ENCODE measurements at places on chromosomes 7 and 10. TPM values are rescaled to one million over a fixed set of nuclear protein-coding genes. Genes with fewer than 3 reads are reported as not detected.

GRCh38 chr10:34748767-34749166, 66.3 kb downstream of the PARD3 start:
- no peak overlapping the region for H3K4me3 ChIP-seq
- H3K27ac ChIP-seq: no peak overlapping the region
- no peaks in the 10 kb centered on the region for H3K36me3 ChIP-seq
- H3K27me3 ChIP-seq: no peaks in the 10 kb centered on the region
- no peak for DNase-seq
- H3K4me1 ChIP-seq: peaks cover 3% of the 10 kb centered on the region

GRCh38 chr7:13894377-13894776, 95.1 kb downstream of the ETV1 start:
- H3K36me3 ChIP-seq: peaks cover 1% of the 10 kb centered on the region
- no peaks in the 10 kb centered on the region for H3K4me1 ChIP-seq
- H3K4me3 ChIP-seq: no peak overlapping the region
- H3K27me3 ChIP-seq: no peaks in the 10 kb centered on the region
- H3K27ac ChIP-seq: no peak overlapping the region
- no peak for DNase-seq

ZNF487 gene
- 2.5 TPM for total RNA-seq

DNA sequence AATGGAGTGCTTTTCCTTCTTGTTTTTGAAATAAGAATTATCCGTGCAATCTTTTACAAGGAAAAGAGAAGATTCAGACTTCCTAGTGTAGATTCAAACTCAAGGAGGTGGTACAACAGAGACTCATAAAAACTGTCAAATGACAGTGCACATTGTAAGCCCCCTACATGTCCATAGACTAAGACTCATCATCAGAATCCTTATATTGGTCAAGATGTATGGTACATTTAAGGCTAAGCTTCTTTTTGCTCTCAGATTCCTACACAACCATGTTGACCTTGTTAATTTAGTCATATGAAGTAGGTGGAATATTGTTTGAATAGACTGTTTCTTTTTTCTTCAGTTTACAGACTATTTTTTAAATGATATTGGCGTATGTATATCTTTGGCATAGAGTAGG, 11.6 kb downstream of the CD36 start:
- H3K36me3 ChIP-seq: no peaks in the 10 kb centered on the region
- no peak for DNase-seq
- no peaks in the 10 kb centered on the region for H3K27me3 ChIP-seq
- no peak overlapping the region for H3K4me3 ChIP-seq

NOS3 gene
- total RNA-seq: 0.28 TPM

PLAU gene
- total RNA-seq: 115 TPM

- H3K27me3 ChIP-seq: peaks cover 7% of the 10 kb centered on the region
- no peak for DNase-seq
- H3K4me1 ChIP-seq: peaks cover 1% of the 10 kb centered on the region
- peaks cover 10% of the 10 kb centered on the region for H3K36me3 ChIP-seq
Observed at GRCh38 chr10:71750124-71750841, 23.0 kb downstream of the VSIR start.

- H3K27ac ChIP-seq: no peak overlapping the region
- H3K4me1 ChIP-seq: no peaks in the 10 kb centered on the region
- no peak for DNase-seq
- no peaks in the 10 kb centered on the region for H3K36me3 ChIP-seq
Observed at GRCh38 chr10:90051474-90051873, 350.1 kb downstream of the KIF20B start.

DNA sequence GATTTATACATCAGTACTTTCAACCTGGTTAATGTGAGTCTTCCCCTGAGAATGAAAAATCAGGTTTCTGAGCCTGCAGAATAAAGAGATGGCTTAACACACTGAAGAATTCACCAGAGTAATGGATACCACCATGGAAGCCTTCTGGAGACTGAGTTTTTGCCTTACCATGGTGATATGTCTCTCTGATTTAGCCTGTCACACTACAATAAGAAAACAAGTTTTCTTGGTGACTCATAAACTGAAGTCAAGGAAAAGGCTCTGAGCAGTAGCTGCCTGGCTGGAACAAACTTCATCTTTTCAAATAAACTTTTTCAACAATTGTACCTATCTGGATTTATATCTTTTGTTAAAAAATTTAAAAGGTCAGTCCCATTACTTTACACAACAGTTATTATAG, 229.0 kb downstream of the PRPF18 start:
- H3K36me3 ChIP-seq: no peaks in the 10 kb centered on the region
- DNase-seq: peak; percentile 82
- peaks cover 8% of the 10 kb centered on the region for H3K4me1 ChIP-seq
- no peak overlapping the region for H3K27ac ChIP-seq
- H3K27me3 ChIP-seq: no peaks in the 10 kb centered on the region
- H3K4me3 ChIP-seq: no peak overlapping the region

GRCh38 chr7:17633067-17633466, 307.2 kb downstream of the SNX13 start:
- H3K36me3 ChIP-seq: no peaks in the 10 kb centered on the region
- H3K27ac ChIP-seq: no peak overlapping the region
- H3K4me3 ChIP-seq: no peak overlapping the region
- no peaks in the 10 kb centered on the region for H3K27me3 ChIP-seq
- no peaks in the 10 kb centered on the region for H3K4me1 ChIP-seq

- H3K27ac ChIP-seq: no peak overlapping the region
- no peak overlapping the region for H3K4me3 ChIP-seq
- H3K4me1 ChIP-seq: no peaks in the 10 kb centered on the region
- no peak for DNase-seq
- H3K36me3 ChIP-seq: no peaks in the 10 kb centered on the region
Observed at GRCh38 chr10:123550675-123551096, 115.5 kb upstream of the GPR26 start.

- no peaks in the 10 kb centered on the region for H3K27me3 ChIP-seq
- H3K4me1 ChIP-seq: no peaks in the 10 kb centered on the region
- DNase-seq: no peak
- no peak overlapping the region for H3K27ac ChIP-seq
Observed at GRCh38 chr7:1967512-1968396, 265.0 kb downstream of the MAD1L1 start.

ZNF503 gene
- 0.83 TPM for total RNA-seq

GRCh38 chr7:105584165-105584564, 2.9 kb upstream of the EFCAB10 start:
- H3K4me3 ChIP-seq: no peak overlapping the region
- DNase-seq: no peak
- H3K27ac ChIP-seq: no peak overlapping the region
- no peaks in the 10 kb centered on the region for H3K27me3 ChIP-seq
- no peaks in the 10 kb centered on the region for H3K36me3 ChIP-seq

- H3K36me3 ChIP-seq: no peaks in the 10 kb centered on the region
- peak overlapping the region; percentile 41 for H3K27ac ChIP-seq
- no peaks in the 10 kb centered on the region for H3K27me3 ChIP-seq
- no peak overlapping the region for H3K4me3 ChIP-seq
- H3K4me1 ChIP-seq: peaks cover 4% of the 10 kb centered on the region
Observed at GRCh38 chr7:68691261-68692216, 906.7 kb upstream of the AUTS2 start.

DNA sequence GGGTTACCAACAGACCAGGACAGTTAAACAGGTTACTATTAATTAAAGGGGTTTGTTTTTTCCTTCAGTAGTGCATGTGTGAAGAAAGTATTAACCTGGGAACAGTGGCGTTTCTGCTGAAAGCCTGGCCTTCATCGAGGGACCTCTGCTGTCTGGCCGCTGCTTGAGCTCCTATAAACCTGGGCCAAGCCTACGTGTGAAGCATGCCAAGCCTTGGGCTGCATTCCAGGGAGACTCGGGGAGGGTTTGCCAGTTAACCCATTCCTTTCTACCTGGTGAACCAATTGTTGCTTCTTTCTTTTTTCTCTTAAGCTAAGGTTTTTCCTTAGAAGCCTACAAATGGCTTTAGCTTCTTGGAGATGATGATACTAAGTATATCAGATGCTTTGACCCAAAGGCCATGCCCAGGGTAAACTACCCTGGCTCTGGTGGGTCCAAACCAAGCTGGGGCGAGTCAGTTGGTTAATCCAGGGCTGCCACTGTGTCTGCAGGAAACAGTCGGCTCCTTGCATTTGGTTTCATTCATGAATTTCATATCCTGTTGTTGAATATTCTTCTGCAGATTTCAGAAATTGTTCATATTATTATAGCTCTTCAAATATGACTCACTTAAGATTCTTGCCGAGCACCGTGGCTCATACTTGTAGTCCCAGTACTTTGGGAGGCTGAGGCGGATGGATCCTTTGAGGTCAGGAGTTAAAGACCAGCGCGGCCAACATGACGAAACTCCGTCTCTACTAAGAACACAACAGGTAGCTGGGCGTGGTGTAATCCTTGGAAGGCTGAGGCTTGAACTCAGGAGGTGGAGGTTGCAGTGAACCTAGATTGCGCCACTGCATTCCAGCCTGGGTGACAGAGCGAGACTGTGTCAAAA, 23.8 kb downstream of the PFKP start:
- no peak overlapping the region for H3K4me3 ChIP-seq
- H3K36me3 ChIP-seq: peaks cover 24% of the 10 kb centered on the region
- H3K27ac ChIP-seq: peak overlapping the region; percentile 81
- no peaks in the 10 kb centered on the region for H3K27me3 ChIP-seq
- peak; percentile 94 for DNase-seq
- peaks cover 37% of the 10 kb centered on the region for H3K4me1 ChIP-seq

- no peak overlapping the region for H3K4me3 ChIP-seq
- no peaks in the 10 kb centered on the region for H3K27me3 ChIP-seq
- H3K27ac ChIP-seq: no peak overlapping the region
- H3K4me1 ChIP-seq: no peaks in the 10 kb centered on the region
Observed at GRCh38 chr7:114901771-114902170, 20.1 kb upstream of the MDFIC start.

DNA sequence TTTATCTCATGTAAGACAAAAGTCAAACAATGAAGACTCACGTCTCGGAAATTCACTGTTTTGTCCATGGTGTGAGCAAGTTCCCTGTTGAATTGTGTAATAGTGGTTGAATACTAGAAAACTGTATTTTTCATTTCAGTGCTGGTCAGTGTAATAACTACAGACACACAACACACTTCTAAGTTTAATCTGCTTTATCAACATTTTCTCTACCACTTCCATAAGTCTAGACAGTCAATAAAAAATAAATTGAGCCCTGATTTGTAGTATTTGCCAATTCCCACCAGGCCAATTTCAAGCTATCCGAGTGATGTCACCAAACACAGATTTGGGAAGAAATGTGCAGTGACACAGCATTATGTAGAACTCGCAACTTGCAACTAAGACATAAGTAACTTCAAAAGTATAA, 81.9 kb downstream of the GPR141 start:
- no peak overlapping the region for H3K4me3 ChIP-seq
- H3K4me1 ChIP-seq: no peaks in the 10 kb centered on the region
- no peaks in the 10 kb centered on the region for H3K27me3 ChIP-seq
- no peaks in the 10 kb centered on the region for H3K36me3 ChIP-seq
- no peak overlapping the region for H3K27ac ChIP-seq
- DNase-seq: no peak

DNA sequence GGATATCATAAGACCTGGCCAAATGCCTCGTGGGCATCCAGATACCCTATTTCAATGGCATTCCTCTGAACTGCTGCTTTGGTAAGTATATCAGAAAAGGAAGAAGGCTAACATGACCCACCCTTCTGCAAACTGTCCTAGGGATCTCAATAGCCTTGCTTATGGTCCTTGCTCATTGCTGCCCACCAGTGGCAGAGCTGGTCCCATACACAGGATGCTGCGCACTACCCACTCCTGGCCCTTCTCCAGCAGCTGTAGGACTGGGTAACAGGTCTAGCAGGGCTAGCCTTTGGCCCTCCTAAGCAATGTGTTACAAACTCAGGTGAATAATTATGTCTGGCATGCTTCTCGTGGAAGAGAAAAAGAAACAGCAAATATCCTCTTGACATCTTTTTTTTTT, 72.5 kb downstream of the C10orf90 start:
- no peaks in the 10 kb centered on the region for H3K4me1 ChIP-seq
- H3K4me3 ChIP-seq: no peak overlapping the region
- peak; percentile 27 for DNase-seq
- no peaks in the 10 kb centered on the region for H3K36me3 ChIP-seq
- H3K27ac ChIP-seq: no peak overlapping the region
- peaks cover 1% of the 10 kb centered on the region for H3K27me3 ChIP-seq

AZGP1 gene
- total RNA-seq: not detected

DNA sequence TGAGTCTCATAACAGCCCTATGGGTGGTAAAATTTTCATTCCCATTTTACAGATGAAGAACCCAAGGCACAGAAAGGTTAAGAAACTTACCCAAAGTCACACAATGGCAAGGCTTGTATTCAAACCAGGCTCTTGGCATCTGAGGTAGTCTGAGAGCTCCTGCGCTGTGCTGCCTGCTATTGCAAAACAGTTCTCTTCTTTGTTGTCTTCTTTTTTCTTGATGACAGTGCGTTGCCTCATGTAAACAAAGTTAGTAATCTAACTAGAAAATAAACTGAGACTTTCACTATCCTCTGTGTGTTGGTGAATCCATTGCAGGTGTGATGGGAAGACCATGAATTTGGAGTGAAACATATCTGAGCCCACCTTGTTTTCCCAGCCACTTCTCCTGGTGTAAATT, 240.8 kb downstream of the PTEN start:
- no peak for DNase-seq
- H3K36me3 ChIP-seq: no peaks in the 10 kb centered on the region
- H3K27me3 ChIP-seq: no peaks in the 10 kb centered on the region
- H3K4me3 ChIP-seq: no peak overlapping the region
- H3K27ac ChIP-seq: no peak overlapping the region

Measured in IMR-90 (cell line).